Lower leg skin (tissue), 4 donors: ENCODE measurements at places on chromosomes 2 and 18.

DNA sequence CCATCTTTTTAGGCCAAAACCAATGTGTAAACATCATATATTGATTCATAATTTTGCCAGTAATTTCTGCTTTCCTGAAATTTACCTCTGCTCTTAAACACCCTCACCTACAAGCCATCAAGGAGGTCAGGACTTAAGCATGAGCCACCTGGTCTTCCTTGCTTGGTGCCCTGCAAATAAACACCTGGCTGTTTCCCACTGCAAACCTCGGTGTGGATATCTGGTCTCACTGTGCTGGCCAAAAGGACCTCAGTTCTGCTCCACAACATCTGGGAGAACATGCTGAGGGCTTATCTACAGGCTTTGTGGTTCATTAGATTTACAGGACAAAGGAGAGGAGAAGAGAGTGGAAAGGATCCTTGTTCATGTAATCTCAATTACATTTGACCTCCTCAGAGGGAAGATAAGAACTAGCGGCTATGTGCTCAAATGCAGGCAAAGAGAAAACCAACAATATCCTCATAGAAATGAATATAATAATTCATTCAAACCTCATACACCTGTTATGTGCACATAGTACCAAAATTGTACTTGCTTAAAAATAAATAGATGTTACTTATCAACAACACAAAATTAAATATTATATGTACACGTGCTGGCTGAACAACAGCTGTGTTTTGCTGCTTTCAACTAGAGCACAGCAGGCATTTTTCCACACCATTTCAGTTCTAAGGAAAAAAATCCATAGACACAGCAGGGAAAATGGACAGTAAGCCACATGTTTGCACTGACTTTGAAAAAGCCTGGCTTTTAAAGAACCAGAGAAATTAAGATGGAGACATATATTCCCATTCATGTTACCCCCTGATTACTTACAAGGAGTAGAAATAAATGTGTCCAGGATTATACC lies 465.1 kb downstream of the LPIN1 start:
- DNase-seq, result no peak

DNA sequence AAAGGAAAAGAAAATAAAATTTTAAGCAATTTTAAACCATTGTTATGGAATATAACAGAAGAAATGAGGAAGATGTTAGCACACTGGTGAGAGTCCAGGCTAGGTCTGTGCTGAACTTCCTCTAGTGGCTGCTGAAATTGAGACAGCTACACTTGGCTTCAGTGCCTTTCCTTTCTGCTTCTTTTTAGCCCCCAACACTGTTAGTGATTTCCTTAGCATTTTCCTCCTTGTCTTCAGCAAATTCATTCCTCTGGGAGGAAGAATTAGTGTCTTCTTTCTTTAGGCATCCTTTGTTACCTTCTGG lies 47.6 kb downstream of the ITGAV start:
- no peak for DNase-seq

GRCh38 chr2:175414882-175415487 lies 233.5 kb upstream of the ATP5MC3 start:
- DNase-seq, result peak; percentile 53

DNA sequence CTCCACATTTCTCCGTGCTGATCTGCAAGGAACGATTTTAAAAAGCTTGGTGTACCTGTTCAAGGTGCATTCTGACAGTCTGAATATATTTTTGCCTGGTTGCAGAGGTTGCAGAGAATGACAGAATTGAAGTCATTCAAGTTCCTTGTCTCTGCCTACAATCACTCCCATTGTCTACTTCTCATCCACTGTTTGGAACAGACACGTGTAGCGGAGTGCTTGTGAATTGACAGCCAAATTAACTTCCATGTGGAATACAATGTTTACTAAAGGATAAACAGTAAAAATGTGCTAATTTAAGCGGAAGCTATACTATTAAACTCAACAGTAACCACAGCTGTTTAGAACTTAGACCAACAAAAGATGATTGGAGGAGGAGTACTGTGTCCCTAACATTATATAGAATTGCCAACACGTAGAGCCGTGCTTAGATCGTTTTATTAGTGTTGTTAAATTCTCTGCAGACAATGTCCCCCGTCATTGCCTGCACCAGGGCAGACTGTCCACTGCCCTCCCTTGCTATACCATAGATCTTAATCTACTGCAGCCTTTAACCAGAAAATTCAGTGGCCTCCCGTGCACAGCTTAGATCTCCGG lies 87.3 kb upstream of the ZCCHC2 start:
- DNase-seq, result no peak

GRCh38 chr2:99698896-99699295 lies 209.1 kb upstream of the REV1 start:
- no peak for DNase-seq

GRCh38 chr2:22361571-22361970 lies 1023.4 kb upstream of the KLHL29 start:
- DNase-seq, result no peak
